Chondrocyte (in vitro differentiated cells): ENCODE measurements at places on chromosomes 12 and 14. TPM values are rescaled to one million over a fixed set of nuclear protein-coding genes. Genes with fewer than 3 reads are reported as not detected.
A peak's percentile ranks its signal among the peaks of the same experiment; 100 is the strongest.

DNA sequence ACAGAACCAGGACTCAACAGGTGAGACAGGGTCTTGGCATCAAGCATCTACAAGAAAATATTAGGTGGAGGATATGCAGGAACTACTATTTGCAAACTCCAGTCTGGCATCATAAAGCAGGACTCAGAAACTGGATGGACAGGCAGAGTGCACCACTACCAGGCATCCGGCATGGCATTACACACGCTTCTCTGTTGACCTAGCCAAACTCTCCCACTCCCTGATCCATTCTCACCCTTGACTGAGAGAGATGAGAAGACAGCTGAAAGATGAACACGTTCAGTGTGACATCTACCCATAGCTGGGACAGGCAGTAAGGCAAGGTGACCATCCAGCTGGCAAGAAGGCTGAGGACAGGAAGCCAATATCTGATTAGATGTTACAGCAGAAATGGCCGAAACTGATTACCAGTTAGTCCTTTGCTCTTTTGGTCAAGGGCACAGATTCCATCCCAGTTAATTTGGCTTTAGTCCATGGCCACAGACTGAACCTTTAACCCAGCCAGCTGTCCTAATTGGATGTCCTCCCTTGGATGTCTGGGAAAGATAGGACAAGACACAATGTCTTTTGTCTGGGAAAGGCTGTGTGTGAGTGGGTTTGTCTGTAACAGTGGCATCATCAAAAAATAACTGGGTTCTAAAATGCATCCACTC is 71.6 kb downstream of the BBS10 start:
- H3K4me1 ChIP-seq = peaks cover 66% of the 10 kb centered on the region
- H3K36me3 ChIP-seq = no peaks in the 10 kb centered on the region
- H3K27ac ChIP-seq = peak overlapping the region; percentile 83
- H3K27me3 ChIP-seq = no peaks in the 10 kb centered on the region
- H3K4me3 ChIP-seq = no peak overlapping the region
- no peak for DNase-seq

- no peak overlapping the region for H3K27ac ChIP-seq
- DNase-seq = no peak
- H3K4me3 ChIP-seq = no peak overlapping the region
- H3K27me3 ChIP-seq = peaks cover 26% of the 10 kb centered on the region
Observed at GRCh38 chr12:113445544-113446171, 23.5 kb downstream of the SDSL start.

CCDC38 gene
- total RNA-seq = not detected in 3 replicates

TSPAN8 gene
- 0.22 TPM in 1 of 3 replicates, not detected in the others for total RNA-seq

GRIP1 gene
- 5.0 to 10.1 TPM (median 7.8 TPM) in 3 replicates for total RNA-seq

DNA sequence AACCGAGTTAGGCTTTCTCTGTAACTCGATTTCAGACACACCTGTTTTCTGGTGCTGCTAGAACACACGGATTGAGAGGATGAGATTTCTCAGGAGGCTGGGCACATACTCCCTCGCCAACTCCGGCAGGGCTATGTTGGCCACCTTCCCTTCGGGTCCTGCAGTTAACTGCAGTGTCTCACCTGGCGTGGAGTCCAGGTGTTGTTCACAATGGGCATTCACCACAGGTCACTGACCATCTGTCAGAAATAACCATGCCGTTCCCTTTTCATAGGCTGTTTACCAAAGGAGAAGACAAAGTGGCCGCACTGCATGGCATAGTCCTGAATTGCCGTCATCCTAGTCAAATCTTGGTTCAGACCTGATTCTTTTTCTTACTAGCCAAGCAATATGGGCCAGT is 5.5 kb upstream of the KCNH3 start:
- no peak overlapping the region for H3K27ac ChIP-seq
- DNase-seq = no peak
- H3K4me3 ChIP-seq = no peak overlapping the region
- H3K27me3 ChIP-seq = no peaks in the 10 kb centered on the region

STAC3 gene
- total RNA-seq = 1.1 to 2.8 TPM (median 1.3 TPM) in 3 replicates

HCAR3 gene
- total RNA-seq = not detected in 3 replicates

EXOC3L4 gene
- not detected in 3 replicates for total RNA-seq
